ENCODE measurements at places on chromosomes 1 and 21. TPM values are rescaled to one million over a fixed set of nuclear protein-coding genes. Genes with fewer than 3 reads are reported as not detected.
A peak's percentile ranks its signal among the peaks of the same experiment; 100 is the strongest.

GRCh38 chr1:234863551-234863971 is 253.6 kb upstream of the IRF2BP2 start:
- DNase-seq = no peak

DNA sequence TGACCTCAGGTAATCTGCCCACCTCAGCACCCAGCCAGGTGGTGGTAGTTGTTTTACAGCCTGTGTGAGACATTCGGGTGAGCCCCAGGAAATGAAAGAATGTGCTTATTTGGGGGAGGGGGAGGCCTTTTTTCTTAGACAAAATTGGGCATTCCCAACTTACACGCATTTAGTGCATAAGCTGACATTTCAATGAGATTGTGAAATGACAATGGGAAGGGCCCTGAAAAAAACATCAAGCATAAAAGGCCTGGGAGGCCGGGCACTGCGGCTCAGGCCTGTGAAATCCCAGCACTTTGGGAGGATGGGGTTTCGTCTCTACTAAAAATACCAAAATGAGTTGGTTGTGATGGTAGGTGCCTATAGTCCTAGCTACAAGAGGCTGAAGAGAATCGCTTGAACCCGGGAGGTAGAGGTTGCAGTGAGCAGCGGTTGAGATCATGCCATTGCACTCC is 5.0 kb downstream of the GAS5 start:
- no peak for DNase-seq

DNA sequence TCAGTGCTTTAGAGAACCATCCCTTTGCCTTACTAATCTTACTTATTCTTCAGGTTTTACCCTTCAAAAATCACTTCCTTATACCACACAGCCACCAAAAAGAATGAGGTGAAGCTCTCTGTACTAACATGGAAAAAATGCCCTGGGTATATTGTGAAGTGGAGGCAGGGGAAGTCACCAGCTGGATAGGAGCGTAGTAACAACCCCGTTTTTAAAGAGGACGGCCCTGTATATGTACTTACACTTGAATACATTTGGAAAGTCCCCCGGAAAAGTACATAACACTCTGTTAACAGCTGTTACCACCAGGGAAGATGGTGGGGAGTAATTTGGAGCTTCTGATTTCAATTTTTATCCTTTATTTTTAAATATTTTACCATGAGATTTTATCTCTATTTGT is 28.2 kb upstream of the KHDRBS1 start:
- DNase-seq = peak; percentile 39

DNA sequence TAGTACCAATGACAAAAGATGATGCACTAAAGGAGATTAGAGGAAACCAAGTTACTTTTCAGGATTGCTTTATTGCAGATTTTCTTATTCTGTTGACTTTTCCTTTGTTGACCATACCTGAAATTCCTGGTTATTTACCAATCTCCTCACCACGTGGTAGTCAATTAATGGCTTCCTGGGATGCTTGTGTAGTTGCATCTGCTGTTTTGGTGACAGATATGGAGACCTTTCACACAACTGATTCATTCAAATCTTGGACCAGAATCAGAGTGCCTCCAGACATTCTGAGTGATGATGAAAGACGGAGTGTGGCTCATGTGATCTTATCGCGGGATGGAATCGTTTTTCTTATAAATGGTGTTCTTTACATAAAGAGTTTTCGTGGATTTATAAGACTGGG is 91.3 kb downstream of the CATSPERE start:
- no peak for DNase-seq

- peak; percentile 51 for DNase-seq
These were observed 95.0 kb upstream of the C1orf105 start for GRCh38 chr1:172325531-172325930.

DNA sequence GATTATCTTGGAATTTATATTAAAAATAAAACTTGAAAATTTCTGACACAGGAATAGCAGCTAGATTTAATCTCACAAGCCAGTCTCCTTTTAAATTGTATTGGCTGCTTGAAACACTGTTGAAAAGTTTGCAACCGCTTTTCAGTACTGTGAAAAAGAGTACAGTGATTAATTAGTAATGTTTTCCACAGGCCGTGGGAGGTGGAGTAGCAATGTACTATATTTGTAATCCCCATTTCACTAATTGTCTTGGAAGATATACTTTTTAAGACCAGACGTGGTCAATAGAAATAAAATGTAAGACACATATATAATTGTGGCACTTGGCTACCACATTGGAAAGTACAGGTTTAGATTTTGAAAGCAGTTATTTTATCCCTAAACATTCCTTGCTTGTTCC is 40.8 kb upstream of the MYOCOS start:
- DNase-seq = no peak

- DNase-seq = peak; percentile 18
These were observed 68.9 kb upstream of the PARP1 start for GRCh38 chr1:226476648-226477319.

The DAB1 gene
- total RNA-seq = not detected

- no peak for DNase-seq
These were observed 26.8 kb downstream of the IFFO2 start for GRCh38 chr1:18929686-18930085.

- DNase-seq = no peak
These were observed 15.1 kb downstream of the IL22RA1 start for GRCh38 chr1:24127801-24128363.

GRCh38 chr1:70836456-70836855 is 211.2 kb downstream of the PTGER3 start:
- no peak for DNase-seq

GRCh38 chr1:25036117-25036546 is 106.1 kb upstream of the RUNX3 start:
- DNase-seq = no peak

GRCh38 chr1:37755290-37755689 is 9.6 kb downstream of the EPHA10 start:
- no peak for DNase-seq

DNA sequence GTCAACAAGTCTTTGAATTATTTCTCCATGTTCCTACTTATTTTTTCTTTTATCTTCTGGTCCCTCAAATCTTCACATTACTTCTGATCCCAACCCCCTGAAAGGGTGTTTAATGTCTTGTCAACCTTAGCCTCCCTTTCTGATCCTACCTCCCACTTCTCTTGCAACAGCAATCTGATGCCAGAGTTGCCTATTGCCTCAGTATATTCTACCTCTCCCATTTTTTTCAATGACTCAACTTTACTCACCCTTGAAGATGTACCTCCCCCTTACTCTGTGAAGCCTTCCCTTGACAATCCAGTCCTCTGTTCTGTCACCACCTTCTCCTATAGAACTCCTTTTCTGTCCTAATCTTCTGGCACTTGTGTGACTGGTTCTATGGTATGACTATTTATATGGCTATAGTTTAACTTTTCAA is 99.5 kb upstream of the CD55 start:
- DNase-seq = no peak

DNA sequence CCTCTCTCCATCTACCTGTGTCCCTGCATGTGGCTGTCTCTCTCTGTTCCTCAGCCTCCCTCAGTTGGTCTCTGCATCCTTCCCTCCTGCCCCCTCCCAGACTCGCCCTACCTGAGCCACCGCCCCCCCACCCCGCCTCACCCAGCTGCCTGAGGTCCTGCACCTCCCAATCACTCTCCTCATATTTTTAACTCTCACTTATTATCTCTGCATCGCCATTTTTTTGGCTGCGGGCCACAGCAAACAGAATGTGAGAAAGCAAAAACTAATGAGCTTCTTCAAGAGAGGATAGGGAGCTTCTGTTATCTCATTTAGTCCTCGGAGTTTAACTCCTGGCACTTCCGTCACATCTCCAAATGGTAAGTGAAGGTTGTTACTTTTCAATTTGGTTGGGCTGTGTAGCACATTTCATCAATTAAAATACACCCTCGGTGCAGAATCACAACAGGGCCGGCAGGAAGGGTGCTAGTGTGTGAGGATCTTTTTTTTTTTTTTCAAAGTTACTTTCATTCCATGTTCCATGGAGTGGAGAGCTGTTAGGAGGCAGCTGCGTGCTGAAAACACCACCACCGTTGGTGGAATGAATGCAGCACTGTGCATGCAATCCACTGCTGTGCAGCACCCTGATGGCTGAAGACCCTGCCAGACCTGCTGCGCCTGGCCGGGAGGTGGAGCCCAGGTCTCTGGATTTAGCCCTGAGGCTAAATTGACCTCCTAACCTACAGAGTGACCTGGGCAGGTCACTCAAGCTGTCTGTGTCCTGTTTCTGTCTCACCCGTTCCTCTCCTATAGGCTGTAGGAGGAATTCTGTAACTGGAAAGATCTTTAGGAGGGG is 157.2 kb upstream of the NFIA start:
- no peak for DNase-seq

DNA sequence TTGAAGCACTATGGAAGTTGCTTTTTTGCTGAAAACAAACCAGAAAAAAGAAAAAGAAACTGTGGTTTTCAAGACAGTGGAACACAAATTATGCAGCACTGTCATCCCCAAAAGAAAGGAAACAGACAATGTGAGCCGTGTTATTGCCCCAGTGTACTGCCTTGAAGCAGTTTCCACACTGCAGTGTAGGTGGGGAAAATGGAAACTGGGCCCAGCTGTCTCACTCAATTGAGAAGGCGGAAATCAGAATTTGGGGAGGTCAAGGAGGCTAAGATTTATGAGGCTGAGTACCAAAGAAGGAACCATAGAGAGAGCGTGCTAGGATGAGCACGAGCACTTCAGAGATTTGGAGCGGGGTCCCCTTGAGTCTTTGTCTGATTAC is 55.5 kb downstream of the MPZL1 start:
- no peak for DNase-seq

DNA sequence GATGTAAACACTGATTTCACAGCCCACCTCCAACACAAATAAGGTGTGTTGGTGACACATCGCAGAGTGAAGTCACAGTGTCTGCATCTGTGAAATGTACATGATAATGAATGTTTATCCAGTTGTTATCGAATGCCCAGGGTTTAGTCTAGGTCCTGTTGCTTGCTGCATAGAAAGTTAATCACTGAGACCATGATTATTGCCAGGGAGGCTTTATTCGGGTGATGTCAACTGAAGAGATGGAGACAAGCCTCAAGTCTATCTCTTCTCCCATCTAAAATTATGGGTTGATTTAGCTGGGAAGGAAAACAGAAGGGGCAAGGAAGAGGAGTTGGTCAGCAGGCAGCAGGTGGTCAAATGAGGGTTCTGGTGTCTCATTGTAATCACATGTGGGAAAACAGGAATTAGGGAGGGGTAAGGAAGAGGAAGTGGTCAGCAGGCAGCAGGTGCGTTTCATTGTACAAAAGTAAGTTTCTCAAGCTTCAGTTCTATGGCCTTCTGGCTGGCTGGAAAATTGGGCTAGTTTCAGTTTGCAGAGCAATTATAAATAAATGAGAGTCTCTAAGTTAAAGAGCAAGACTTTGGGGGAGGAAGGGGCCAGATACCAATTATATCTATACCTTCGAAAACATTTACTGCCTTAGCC is 146.3 kb upstream of the DNAH14 start:
- no peak for DNase-seq

The OPRD1 gene
- total RNA-seq = not detected

- DNase-seq = no peak
These were observed 56.3 kb downstream of the WNT9A start for GRCh38 chr1:227891223-227891954.

- DNase-seq = peak; percentile 98
These were observed at the start of gene USF1 for GRCh38 chr1:161045736-161046604. Gene USF1, minus strand, starts transcription at chr1:161045977. Its CDS starts 2,702 bp downstream, at chr1:161043275.

- no peak for DNase-seq
These were observed 353.7 kb upstream of the ESRRG start for GRCh38 chr1:217076902-217077301.

DNA sequence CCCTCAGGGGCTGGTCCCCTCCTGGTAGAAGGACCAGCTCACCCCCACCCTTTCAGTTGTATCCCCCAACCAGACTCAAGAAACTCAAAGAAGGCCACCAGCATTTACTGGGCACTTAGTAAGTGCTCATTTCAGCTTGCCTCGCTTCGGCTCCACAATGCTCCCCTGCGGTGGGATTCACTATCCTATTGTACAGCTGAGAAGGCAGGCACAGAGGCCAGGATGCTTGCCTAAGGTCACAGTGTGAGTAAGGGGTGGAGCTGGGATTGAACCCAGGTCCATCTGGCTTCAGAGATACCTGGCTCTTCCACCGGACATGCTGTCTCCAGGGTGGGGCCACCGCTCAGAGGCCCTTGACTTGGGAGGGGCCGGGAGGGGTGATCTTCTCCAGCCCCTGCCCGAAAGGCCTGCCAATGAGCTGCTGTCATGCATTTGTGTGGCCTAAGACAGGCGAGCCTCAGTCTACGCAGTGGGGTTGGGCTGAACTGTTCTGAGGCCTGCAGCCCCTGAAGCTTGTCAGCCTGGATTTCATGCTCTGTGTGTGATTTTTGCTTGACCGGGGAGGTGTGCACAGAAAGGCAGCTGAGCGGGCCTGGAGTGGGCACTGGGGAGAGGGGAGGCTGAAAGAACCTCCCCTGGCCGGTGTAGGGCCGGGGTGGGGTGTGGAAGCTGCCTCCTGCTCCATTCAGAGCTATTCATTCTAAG is 48.1 kb downstream of the DMRTB1 start:
- no peak for DNase-seq

DNA sequence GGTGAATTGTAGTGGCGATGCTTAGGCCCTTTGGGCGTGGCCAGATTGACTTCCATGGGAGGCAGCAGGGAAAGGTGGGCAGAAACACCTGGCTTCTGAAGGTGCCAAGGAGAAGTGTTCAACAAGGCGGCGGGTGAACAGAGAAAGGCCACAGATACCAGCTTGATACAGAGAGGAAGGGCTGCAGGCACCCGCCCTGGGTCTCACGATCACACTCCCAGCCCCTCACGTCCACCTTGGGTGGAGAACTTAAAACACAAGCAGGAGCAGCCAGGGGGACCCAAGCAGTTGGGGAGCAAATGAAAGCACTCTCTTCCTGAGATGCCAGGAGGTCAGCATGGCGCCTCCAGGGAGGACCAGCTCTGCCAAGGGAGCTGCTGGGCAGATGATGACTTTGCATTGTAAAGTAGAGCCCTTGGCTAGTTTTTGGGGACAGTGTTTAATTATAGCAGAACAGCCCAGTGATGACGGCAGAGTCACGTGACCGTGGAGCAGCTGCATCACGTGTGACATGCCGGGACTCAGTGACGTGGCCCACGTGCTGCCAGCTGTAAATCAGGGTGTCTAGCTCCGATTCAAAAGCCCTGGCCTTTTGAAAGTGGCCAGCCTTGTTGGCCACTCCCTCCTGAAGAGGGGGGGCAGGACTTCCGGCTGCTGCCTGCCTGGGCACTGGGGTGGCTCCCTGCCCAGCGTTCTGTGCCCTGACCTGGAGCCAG is 19.0 kb downstream of the SLC37A1 start:
- DNase-seq = peak; percentile 57
